ENCODE measurements at places on chromosomes 2 and 18.
A peak's percentile ranks its signal among the peaks of the same experiment; 100 is the strongest.

DNA sequence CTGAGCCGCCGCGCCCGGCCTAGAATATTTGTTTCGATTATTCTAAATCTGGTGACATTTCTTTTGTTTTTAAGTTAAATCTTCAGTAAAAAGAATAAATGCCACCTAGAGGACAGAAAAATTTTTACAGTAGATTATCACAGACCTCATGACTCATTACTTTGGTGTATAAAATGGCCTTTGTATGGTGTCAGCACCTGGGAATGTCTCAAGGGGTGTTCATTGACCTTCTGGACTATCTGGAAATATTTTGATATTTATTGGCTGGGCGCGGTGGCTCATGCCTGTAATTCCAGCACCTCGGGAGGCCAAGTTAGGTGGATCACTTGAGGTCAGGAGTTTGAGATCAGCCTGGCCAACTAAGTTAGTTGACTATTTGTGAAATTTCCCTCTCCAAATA lies 30.3 kb upstream of the SLC30A6 start:
- peak; percentile 89 for DNase-seq

- no peak for DNase-seq
These were observed 92.3 kb downstream of the STK39 start for GRCh38 chr2:168155046-168155445.

- no peak for DNase-seq
These were observed 226.5 kb downstream of the PID1 start for GRCh38 chr2:229044581-229044980.

DNA sequence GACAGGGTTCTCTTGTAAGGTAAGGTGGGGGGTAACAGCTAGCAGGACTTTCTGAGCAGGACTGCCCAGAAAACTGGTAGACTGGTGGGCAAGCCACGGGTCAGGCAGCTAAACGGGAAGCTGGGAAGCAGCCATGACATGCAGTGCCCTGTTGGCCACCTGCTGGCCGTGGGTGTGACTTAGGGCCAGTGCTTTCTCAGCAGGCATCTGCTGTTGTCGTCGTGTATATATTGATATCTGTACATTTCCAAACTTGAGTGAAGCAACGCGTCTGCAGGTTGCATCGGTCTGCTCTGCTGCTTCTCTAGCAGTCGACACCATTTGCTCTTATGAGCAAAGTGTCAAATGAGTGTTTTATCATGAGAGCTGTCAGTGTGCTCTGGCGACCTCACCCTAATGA lies 31.0 kb downstream of the COA5 start:
- DNase-seq, result no peak

- no peak for DNase-seq
These were observed 33.8 kb downstream of the HS1BP3 start for GRCh38 chr2:20617081-20617575.

GRCh38 chr2:108565778-108566375 lies 31.6 kb downstream of the LIMS1 start:
- no peak for DNase-seq

DNA sequence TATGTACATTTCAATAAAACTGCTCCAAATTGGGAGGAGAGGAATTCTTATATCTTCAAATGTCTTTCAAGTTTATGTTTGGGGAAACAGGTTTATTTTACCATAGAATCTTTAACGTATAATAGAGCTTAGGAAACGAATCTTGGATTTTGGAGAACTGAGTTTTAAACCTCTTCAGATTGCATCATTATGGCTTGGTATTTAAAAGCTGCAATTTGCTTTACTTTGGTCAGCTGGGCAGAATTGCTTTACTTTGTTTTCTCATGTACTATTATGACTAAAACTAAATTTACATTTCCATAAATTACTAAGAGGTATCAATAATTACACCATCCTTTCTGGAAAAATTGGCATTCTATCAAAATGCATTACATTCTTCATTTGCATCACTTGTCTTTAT lies 54.6 kb downstream of the BAZ2B start:
- DNase-seq, result no peak

GRCh38 chr2:195600778-195601177 lies 56.2 kb upstream of the SLC39A10 start:
- DNase-seq, result peak; percentile 56

All from PC-3 (cell line).